ENCODE measurements at places on chromosomes 7 and 10. TPM values are rescaled to one million over a fixed set of nuclear protein-coding genes. Genes with fewer than 3 reads are reported as not detected.
A peak's percentile ranks its signal among the peaks of the same experiment; 100 is the strongest.

Gene ZNF425
- 0.89 TPM for total RNA-seq

Gene AFAP1L2
- total RNA-seq: 2.2 TPM

Gene FRMPD2
- not detected for total RNA-seq

Gene OR2A42
- total RNA-seq: not detected

Gene SUGCT
- total RNA-seq: 4.8 TPM

Gene FXYD4
- total RNA-seq: not detected

DNA sequence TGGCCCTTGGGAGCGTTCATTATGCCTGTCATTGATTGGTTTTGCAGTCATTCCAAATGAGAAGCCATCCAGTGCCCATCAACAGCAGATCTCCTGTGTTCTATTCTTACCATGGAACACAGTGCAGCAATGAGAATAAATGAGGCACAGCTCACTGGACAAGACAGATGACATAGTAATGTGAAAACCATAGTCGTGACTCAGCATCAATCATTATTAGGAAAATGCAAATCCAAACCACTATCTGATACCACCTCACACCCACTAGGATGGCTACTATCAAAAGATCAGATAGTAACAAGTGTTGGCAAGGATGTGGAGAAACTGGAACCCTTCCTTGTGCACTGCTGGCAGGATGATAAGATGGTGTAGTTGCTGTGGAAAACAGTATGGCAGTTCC, 144.7 kb downstream of the ARHGAP22 start:
- peaks cover 13% of the 10 kb centered on the region for H3K4me1 ChIP-seq
- no peak overlapping the region for H3K4me3 ChIP-seq
- no peak for DNase-seq
- no peak overlapping the region for H3K27ac ChIP-seq

GRCh38 chr10:12348294-12348869, 965 bp upstream of the CAMK1D start:
- peak overlapping the region; percentile 61 for H3K4me3 ChIP-seq
- H3K4me1 ChIP-seq: peaks cover 14% of the 10 kb centered on the region
- no peak overlapping the region for H3K27ac ChIP-seq

- no peaks in the 10 kb centered on the region for H3K27me3 ChIP-seq
- DNase-seq: no peak
- H3K27ac ChIP-seq: no peak overlapping the region
- no peaks in the 10 kb centered on the region for H3K4me1 ChIP-seq
Observed at GRCh38 chr10:78193189-78193588, 159.5 kb downstream of the RPS24 start.

GRCh38 chr10:92880233-92880861, 32.0 kb downstream of the EXOC6 start:
- no peaks in the 10 kb centered on the region for H3K27me3 ChIP-seq
- no peak overlapping the region for H3K27ac ChIP-seq
- no peaks in the 10 kb centered on the region for H3K4me1 ChIP-seq
- peak; percentile 63 for DNase-seq

DNA sequence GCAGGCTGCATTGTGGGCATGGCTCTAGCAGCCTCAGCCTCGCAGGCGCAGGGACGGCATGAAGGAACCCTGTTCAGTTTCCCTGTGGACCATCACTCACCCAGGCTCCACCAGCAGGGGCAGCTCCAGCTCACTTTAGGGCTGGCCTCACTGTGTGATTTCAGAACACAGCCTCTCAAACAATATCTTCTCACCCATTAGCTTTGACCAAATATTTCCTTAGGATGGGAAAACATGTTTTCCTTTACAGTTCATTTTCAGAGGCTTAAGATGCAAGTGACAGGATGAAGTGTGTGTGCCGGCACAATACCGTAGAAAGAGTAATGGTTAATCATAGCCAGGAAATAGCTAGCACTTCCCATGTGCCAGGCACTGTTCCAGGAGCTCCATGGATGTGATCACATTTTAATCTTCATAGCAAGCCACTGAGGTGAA, 58.2 kb downstream of the LANCL2 start:
- no peak overlapping the region for H3K4me3 ChIP-seq
- DNase-seq: no peak
- H3K27me3 ChIP-seq: no peaks in the 10 kb centered on the region
- H3K27ac ChIP-seq: no peak overlapping the region

GRCh38 chr7:26859720-26860119, 4.7 kb downstream of the SKAP2 start:
- H3K4me1 ChIP-seq: peaks cover 5% of the 10 kb centered on the region
- no peaks in the 10 kb centered on the region for H3K36me3 ChIP-seq
- no peak overlapping the region for H3K27ac ChIP-seq
- no peak for DNase-seq
- H3K4me3 ChIP-seq: no peak overlapping the region

DNA sequence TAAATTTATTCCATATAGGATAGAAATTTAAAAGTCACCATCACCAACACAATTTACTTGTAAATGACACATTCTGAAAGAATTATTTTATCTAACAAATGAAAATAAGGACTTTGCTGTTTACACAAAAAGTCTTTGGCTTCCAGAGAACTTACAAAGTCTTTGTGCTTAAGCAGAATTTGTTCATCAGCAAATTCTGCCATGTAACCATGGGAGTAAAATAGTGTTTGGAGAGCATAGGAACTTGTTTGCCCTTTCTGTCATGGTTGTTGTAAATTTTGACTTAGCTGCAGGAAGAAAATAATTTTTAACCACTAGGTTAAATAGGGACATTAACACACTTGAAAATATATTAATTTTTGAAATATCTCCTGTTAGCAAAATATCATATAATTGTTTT, 15.2 kb downstream of the FGL2 start:
- H3K27me3 ChIP-seq: 0 out of 2 replicates have a peak, but pooled peaks cover 1% of the 10 kb centered on the region
- DNase-seq: no peak
- H3K4me3 ChIP-seq: no peak overlapping the region
- no peak overlapping the region for H3K27ac ChIP-seq

- no peak overlapping the region for H3K27ac ChIP-seq
- H3K4me3 ChIP-seq: no peak overlapping the region
- no peaks in the 10 kb centered on the region for H3K4me1 ChIP-seq
- no peak for DNase-seq
Observed at GRCh38 chr10:111137007-111137406, 60.2 kb downstream of the ADRA2A start.

DNA sequence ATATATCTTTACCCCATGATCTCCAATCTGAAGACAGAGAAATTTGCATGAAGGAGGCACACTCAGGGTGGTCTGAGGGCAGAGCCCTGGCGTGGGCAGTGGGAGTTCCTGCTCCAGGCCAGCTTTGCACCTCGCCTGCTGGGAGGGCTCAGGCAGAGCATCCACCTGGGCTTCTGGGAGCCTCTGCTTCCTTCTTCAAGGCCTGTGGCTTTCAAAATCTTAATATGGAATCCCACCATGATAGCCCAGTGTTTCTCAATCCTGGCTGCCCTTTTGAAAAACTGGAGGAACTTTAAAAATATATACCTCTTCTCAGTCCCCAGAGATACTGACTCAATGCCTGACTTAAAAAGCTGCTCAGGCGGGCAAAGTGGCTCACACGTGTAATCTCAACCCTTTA, 36.7 kb upstream of the PSAP start:
- H3K27ac ChIP-seq: no peak overlapping the region
- no peaks in the 10 kb centered on the region for H3K36me3 ChIP-seq
- no peak overlapping the region for H3K4me3 ChIP-seq
- no peak for DNase-seq
- no peaks in the 10 kb centered on the region for H3K4me1 ChIP-seq

All from SJCRH30 (cell line).